Activated naive CD4-positive, alpha-beta T cell treated with anti-CD3 and anti-CD28 coated beads, Interleukin-2, amount 50 U/mL, for 16 hours (primary cell): ENCODE measurements at places on chromosomes 12 and 14.

DNA sequence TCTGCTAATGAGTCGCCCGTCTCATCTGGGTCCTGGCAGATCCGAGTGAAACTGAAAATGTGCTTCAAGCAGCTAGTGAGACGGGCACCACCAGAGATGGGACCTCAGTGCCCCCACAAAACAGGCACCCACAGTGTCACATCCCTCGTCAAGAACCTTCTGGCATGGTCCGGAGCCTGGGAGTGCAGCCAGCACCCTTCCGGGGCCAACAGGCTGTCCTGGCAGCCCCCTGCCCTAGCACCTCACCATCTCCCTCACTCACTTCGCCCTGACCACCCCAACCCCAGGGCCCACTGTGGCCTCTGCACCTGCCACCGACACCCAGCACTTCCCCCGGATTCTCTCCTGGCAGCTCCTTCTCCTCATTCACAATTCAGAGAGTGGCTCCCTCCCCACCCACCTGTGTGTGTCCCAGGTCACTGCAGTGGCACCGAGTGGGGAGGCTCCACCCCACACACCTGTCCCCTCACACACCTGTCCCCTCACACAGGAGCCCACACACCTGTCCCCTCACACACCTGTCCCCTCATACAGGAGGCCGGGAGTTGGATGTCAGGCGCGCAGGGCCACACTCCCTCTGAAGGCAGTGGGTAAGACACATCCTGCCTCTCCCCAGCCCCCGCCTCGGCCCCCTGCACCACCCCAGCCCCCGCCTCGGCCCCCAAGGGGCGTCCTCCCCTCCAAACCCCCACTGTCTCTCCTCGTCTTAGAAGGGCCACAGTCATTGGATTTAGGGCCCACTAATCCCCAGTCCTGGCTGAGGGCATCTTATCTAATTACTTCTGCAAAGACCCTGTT, 7.9 kb downstream of the GALNT9 start:
- DNase-seq = peak; percentile 3

DNA sequence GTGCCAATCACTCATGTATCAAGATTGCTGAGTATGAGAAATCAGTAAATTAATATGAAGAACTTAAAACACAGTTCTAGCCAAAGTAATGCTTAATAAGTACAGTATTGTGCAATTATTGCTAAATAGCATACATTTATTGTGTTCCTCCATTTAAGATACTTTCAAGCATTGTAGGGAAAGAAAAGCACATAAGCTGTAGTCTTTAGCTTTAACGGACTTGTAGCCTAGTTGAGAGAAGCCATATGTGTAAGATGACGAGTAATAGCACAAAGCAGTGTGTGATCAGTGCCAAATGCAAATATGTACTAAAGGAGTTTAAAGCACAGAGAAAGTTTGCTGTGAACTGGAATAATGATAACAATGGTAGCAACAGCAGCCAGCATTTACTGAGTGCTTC, 38.1 kb downstream of the ETV6 start:
- DNase-seq = no peak

GRCh38 chr14:101851736-101852405, 90.4 kb downstream of the PPP2R5C start:
- no peak for DNase-seq

- DNase-seq = no peak
Observed at GRCh38 chr12:27009881-27010301, 4.3 kb downstream of the TM7SF3 start.

DNA sequence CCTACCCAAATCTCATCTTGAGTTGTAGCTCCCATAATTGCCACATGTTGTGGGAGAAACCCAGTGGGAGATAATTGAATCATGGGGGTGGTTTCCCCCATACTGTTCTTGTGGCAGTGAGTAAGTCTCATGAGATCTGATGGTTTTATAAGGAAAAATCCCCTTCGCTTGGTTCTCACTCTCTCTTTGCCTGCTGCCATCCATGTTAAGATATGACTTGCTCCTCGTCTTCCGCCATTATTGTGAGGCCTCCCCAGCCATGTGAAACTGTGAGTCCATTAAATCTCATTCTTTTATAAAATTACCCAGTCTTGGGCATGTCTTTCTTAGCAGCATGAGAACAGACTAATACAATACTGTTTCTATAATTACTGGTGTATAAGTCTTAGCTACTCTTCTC, 6.5 kb upstream of the BCAT1 start:
- DNase-seq = no peak

DNA sequence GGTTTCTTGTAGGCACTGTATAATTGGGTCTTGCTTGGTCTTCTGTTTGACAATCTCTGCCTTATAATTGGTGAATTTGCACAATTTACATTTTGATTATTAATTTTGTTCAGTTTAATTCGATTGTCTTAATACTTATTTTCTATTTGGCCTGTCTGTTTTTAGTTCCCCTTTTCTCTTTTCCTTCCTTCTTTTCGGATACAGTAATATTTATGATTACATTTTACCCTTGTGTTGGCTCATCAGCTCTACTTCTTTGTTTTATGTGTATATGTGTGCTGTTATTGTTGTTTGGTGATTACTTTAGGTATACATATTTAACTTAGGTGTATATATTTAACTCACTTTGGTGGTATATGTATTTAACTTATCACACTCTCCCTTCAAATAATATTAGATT, 12.8 kb upstream of the BEGAIN start:
- DNase-seq = no peak

GRCh38 chr12:103698752-103699560, 111.9 kb downstream of the STAB2 start:
- DNase-seq = no peak

DNA sequence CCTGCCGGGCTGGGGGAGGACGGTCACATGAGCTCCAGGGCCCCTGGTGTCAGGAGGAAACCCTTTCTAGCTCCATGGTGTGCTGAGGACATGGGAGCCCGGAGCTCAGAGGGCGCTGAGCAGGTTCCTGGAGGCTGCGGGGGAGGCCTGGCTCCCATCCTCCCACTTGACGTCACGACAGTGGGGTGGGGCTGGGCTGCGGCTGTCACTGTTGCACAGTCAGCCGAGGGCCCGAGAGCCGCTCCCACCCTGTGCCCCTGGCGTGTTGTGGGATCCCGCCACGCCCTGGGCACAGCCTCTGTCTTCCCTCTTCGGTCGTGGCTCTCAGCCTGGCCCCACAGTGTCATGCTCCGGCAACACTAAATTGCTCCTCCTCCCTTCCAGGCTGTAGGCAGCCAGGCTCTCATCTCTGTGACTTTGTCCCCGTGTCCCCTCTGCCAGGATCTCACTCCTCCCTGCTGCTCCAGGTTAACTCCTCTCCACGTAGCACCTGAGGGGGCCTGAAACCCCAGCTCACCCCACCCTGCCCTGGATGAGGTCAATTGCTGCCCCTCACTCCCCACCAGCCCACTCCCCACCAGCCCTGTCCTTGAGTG, 33.0 kb downstream of the BEGAIN start:
- DNase-seq = no peak
